ENCODE measurements at places on chromosomes 2 and 18. TPM values are rescaled to one million over a fixed set of nuclear protein-coding genes. Genes with fewer than 3 reads are reported as not detected.

GRCh38 chr2:158094487-158095092, 7.1 kb upstream of the UPP2 start:
- no peak for DNase-seq

DNA sequence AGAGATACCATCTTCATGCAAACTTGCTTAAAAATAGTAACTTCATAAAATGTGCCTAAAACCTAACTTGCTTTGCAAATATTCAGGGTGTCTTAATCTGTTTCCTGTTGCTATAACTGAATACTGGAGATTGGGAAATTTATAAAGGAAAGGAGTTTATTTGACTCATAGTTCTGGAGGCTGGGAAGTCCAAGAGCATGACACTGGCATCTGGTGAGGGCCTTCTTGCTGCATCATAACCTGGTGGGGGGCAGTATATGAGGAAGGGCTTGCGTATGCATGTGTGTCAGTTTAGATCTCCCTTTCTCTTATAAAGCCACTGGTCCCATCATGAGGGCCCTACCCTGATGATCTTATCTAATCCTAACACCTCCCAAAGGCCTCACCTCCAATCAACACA, 166.5 kb downstream of the LPIN1 start:
- DNase-seq: no peak

DNA sequence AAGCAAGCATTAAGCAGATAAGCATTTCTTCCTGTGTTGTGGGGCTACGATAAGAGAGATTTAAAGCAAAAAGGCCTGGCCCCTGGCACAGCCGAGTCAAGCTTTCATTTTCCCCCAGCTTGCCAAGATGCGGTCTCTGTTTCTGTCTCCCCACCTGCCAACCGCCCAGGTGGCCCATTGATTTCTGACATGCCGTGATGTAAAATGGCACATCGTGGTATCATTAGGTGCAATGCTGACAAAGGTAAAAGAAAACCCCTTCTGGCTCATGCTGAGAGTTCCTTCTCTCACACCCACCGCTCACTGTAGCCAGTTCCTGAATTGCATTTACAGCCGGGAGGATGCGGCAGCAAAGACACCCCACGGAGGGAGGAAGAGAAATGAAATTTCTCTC, 62.8 kb downstream of the BOD1L2 start:
- no peak for DNase-seq

- peak; percentile 94 for DNase-seq
Measured at GRCh38 chr18:3448838-3449511, 997 bp upstream of the TGIF1 start.

- DNase-seq: no peak
Measured at GRCh38 chr2:31125918-31126695, 12.1 kb downstream of the GALNT14 start.

DNA sequence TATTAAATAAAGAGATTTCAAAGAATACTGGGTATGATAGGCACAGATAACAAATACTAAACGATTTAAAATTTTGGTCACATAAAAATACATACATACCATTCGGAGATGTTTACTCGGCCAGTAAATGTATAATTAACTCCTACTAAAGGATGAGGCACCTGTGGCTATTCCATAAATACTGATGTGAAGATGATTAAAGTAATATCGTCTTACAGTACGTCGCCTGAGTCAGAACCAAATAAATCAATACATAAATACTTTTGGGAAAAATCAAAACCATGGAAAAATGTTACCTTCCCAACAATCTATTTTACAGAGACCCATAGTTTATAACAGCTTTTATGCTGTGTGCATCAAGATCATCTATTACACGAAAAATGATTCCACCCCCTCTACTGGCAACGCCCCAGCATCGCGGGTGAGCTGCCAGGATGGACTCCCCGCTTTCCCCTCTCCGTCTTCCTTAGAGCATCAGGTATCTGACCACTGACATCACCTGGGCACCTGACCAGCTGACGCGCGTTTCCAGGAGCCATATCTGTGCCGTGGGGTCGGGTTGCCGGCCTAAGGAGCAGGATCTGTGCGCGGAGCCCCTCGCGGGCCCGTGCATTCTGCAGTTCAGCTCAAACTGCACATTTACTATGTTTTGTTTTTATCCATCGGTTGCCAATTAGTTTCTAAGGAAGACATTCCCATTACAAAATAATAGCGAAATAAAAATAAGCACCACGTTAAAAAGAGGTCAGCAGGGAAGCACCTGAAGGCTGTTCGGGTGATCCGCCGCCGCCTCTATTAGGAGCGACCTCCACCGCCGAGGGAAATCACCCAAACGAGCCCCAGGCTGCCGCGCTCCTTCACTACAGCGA, 901 bp downstream of the ICA1L start:
- DNase-seq: peak; percentile 46

- DNase-seq: no peak
Measured at GRCh38 chr18:47912343-47912742, 18.1 kb downstream of the SMAD2 start.

DNA sequence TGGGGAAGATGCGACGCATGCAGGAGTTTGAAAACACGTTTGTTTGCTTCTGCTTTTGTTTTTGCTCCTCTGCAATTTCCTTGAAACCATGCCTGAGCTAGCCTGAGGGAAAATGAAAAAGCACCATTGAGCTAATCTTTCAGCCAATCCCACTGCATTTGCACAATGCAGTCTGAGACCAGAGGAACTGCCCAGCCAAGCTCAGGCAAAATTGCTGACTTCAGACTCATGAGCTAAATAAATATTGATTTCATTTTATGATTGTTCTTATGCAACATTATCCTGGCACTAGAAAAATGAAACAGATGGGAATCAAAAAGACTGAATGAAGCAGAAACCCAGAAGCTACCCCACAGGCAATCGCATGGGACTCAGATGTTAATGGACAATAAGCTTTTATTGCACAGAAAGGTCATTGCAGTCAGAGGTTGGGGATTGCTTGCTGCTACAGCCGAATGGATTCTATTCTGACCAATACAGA, 37.0 kb downstream of the TPRKB start:
- DNase-seq: no peak

Gene C2orf80
- total RNA-seq: not detected

Measured in fibroblast of lung (primary cell).